HEK293T (cell line): ENCODE measurements at places on chromosomes 4 and X.

DNA sequence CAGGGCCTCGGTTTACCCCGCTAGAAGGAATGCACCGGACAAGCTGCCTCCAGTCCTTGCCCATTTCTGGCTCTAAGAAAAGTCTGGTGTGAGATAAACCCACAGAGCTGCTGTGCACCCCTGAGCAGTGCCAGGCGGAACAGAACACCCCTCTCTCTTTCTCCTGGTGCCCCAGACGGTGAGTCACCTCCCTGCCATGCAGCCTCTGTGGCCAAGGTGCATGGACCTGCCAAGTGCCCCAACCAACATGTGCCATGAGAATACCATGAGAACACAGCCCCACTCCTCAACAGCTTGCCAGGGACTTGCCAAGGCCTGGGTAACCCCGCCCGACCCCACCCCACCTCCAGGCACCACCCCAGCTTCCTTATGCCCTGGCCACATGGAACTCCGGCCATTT, 47.7 kb upstream of the MAN2B2 start:
- DNase-seq: no peak

GRCh38 chrX:123698979-123699520, 33.8 kb downstream of the THOC2 start:
- no peak for DNase-seq

DNA sequence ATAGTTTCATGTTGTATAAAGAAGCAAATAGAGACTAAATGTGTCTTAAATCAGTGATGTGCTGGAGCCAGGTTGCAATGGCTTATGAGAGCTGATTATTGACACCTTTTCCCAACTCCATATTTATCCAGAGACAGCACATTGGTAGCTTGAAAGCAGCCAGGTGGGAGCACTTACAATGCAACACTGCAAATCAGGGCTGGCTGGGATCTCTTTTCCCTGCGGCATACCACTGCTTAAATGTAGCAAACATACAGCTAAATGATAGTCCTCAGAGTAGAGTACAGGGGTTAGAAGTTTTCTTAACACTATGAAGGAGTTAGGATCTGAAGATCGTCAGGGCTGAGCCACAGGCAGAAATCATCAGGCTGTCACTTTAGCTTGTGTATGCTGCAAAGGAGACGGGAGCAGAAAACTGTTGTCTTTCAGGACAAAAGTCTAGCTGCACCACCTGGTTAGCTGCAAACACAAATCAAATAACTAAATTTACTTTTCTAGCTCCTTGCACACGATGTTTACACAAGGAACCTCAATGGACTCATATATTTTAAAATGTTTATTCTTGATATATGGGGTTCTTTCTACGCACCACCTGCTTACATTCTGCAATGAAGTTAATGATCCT, 527.3 kb downstream of the TLL1 start:
- DNase-seq: no peak

DNA sequence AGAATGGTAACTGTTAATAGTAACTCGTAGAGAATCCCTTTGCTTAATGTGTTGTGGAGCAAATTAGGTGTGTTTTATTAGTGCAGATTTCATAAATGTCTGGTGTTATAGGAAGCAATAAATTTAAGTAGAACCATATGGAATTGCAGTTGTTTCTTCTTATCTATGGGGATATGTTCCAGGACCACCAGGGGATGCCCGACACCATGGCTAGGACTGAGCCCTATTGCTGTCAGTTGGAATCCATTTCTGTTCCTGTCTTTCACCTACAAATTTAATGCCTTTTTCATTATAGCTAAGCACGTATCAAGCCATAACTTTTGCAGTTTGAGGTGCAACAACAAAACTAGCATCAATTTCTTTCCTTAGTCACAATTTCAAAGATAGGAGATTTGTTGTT, 72.5 kb downstream of the DDIT4L start:
- no peak for DNase-seq

DNA sequence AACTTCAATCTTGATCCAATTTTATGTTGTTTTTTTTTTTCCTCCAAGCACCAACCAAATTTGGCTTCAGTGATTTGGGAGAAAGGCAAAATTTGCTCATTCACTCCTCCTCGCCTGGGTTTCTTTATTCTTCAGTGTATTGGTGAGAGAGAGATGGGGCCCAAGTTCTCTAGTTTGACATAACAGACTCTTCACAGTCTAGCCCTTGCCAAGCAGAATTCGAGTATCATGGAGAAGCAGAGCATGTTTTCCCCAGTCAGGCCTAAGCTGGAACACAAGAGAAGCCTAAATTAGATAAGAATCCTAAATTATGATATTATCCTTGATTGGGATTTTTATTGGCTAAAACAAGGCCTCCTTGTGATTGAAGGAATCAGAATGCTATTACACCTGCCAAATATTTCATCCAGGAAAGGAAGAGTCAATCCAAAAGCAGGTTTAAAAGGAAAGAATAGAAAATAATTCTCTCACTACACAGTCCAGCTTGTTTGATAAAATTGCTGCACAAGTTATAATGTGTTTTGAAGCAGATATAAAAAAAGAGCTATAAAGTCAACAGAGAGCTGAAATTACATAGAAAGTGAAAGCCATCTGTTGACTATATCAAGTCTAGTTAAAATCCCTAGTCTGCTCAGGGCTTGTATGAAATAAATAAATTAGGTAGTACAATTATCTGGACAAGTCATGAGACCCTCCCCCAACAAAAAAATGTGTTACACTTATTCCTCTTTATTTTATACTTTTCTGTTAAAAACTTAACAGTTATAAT, 39.9 kb upstream of the FAM241A start:
- no peak for DNase-seq

- no peak for DNase-seq
Measured at GRCh38 chrX:65697211-65697641, 29.8 kb downstream of the MSN start.

DNA sequence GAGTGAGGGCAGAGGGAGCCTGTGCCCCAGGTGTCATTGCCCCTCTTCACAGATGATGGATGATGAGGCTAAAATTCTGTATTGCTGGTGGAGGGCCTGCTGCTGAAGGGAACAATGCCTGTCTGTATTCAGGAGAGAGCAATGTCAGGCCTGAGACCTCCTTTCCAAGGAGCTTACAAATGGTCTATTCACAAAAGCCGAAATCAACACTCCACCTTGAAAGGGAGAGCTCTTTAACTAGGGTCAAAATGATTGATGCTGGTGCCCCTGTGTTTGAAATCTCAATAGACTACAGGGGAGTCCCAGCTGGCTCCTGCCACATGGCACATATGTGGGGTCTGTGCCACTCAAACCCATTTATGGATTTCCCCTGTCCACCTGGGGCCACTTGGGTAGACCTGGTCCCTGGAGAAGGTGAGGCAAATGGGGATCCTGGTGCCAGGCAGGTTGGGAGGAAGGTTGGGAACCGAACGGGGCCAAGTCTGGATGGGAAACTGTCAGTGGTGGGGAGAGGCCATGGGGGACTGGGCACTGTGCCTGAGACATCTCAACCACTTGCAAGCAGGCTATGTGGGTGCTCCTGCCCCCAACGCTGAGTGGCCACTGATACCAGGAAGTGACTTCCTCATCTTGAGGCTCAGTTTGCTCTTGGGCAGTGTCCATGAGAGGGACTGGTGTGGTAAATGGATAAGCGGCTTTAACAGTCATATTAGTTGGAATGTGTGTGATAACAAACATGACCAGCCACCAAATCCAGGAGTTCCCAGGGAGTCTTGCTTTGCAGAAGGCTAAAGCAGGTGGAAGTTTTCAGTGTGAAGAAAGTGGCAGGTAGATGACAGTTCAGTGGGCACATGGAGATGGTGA, 223.8 kb upstream of the PSAPL1 start:
- no peak for DNase-seq

GRCh38 chr4:10232114-10232513, 115.5 kb upstream of the WDR1 start:
- DNase-seq: no peak

- DNase-seq: no peak
Measured at GRCh38 chr4:75881476-75881875, 20.8 kb downstream of the PPEF2 start.

- DNase-seq: no peak
Measured at GRCh38 chrX:20197641-20198210, 56.1 kb upstream of the EIF1AX start.

DNA sequence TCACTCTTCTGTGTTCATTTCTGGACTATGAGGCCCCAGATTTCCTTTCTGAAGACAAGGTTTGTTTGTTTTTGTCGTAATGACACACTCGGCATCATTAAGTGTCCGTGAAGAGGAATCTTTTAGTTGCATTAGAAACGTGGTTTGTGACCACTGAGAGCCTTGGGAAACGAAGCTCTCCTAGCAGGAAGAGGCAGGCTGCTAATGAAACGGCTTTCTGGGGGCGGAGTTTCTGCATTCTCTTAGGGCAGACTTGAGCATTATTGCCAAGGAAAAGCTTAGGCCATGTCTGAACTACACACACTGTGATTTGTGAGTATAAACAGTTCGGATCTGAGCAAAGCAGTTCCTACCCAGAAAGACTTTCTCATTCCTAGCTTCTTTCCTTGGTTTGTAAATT, 64.0 kb downstream of the SOX3 start:
- DNase-seq: no peak

DNA sequence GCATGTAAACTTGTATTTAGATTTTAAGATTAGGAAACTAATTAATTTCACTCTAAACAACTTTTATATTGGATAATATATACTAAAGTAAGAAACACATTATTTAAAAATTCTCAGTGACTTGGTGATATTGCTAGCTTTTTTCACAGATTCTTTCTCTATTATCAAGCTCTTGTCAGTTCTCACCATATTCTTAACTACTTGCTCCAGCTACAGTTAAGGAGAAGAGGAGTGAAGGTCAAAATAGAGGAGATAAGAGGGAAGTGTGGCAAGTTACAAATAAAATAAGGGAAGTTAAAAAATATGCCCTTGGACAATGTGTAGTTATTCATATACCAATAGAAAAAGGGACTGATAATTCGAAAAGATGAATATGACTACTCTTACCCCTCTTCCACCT, 34.7 kb upstream of the NAF1 start:
- no peak for DNase-seq

- no peak for DNase-seq
Measured at GRCh38 chrX:63746715-63747114, 38.3 kb downstream of the ARHGEF9 start.

- DNase-seq: no peak
Measured at GRCh38 chr4:81549984-81550383, 78.3 kb upstream of the RASGEF1B start.

DNA sequence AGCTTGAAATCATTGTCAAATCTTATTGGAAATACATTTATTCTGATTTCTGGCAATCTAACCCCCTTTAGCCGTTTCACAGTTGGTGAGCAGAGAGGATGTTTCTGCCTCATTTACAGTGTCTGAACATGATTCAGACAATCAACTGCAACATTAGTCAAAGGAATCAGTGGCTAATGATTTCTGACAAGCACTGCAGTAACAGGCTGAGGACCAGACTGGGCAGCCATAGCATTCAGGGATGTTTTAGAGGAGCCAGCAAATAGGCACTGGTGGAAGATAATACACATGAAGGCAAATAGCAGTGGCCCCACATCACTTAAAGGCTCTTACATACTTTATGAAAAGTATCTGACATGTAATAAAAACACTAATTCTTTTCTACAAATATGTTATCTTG, 102.8 kb downstream of the TTC29 start:
- no peak for DNase-seq

GRCh38 chr4:108337923-108338322, 169.2 kb upstream of the LEF1 start:
- no peak for DNase-seq

DNA sequence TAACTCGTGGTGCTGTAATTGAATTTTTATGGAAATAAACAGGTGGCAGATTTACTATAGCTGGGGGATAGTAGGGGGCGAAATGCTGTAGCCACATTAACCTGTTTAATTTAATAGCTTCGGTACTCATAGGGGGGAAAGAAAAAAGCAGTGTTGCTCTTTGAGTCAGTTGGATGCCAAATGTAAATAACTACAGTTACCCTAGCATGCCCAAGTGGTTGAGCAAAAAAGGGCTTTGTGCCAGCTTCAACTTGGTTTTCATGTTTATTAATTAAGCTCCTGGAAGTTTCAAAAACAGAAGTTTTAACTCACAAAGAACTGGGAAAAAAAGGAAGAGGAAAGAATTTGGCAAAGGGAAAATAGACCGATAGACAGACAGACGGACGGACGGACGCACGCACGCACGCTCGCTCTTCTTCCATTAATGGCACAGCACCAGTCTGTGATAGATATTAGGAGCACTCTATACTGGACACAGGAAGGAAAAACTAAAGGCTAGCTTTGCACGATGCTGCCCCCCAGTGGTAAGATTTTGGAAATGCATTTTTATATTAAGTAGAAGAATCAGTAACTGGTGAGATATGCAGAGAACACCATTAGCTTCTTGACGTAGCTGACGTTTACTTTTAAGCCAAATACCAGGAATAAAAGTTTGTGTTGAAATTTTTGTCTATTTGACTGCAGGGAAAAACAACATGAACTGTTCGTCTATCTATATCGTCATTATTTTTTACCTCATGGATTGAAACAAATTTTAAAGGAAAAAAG, 151.8 kb downstream of the SLC7A11 start:
- DNase-seq: peak; percentile 74

- DNase-seq: peak; percentile 58
Measured at GRCh38 chr4:104064646-104065577, 345.1 kb upstream of the TACR3 start.

GRCh38 chr4:111718763-111719559, 426.3 kb upstream of the FAM241A start:
- no peak for DNase-seq

DNA sequence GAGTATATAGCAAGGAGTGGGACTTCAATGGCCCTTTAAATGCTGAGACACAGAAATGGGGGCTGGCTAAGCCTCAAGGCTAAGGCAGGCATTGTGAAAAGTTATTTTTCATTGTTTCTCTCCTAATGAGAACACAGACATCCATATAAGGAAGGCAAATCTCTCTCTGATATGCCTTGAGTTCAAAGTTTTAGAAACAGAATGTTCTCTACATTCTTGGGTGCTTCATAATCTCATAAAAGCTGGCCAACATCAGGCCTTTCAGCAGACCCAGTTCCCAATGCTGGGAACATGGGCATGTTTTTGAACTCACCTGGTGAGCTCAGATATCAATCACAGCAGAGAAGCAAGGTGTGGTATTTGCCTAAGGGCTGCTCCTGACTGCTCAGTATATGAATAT, 19.4 kb upstream of the RAB40A start:
- DNase-seq: no peak

DNA sequence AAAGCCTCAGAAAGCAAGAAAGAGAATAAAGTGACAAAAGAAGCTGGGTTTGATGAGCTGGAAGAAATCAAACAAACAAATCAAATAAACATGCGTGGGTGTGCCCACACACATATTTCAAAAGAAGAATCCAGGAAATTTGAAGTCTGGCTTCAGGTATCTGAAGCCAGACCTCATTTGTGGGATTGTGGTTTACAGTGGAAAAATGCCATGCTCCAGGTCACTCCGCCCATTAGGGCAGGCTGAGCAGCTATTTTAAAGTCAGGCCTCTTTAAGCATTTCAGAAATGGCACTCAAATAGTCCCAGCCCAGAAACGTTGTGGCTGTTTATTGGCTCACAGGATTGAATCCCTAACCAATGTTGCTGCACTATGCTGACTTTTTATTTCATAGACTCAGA, 226.1 kb upstream of the F9 start:
- DNase-seq: no peak
